ENCODE measurements at places on chromosomes 11 and 22.

- no peak for DNase-seq
These were observed 74.6 kb downstream of the RAB30 start for GRCh38 chr11:82996966-82997606.

GRCh38 chr11:45803971-45804760 is 783 bp upstream of the SLC35C1 start:
- peak; percentile 49 for DNase-seq

GRCh38 chr22:47128622-47129215 is 366.3 kb downstream of the TBC1D22A start:
- DNase-seq, result no peak

GRCh38 chr11:104694259-104695064 is 203.8 kb downstream of the CASP12 start:
- DNase-seq, result peak; percentile 82

DNA sequence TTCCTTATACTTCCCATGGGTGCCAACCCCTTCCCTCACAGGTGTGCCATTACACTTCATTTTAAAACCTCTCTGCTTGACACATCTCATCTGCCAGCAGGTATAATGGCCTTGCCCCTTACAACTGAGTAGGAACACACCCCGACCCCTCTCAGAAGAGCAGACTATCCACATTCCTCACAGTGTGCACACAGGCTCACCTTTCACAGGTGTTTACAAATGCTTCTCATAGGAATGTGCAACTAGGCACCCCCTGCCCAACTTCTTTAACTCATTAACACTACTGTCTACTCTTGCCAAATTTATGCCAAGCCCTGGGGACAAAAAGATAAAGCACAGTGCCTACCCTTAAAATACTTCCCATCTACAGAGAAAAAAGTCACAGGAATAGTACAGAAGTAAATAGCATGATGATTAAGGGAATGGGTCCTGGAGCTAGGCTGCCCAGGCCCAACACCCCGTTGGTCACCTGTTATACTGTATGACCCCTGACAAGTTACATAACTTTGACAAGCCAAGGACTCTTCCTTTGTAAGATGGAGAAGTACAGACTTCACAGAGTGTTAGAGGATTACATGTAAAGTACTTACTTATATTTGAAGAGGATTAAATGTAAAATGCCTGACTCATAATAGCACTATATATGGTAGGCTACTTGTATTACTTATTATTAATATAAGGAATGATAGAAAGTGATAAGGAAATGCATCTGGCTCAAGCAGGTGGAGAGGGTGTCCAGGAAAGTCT is 15.2 kb downstream of the TRIM3 start:
- no peak for DNase-seq

- DNase-seq, result no peak
These were observed 706 bp upstream of the SCYL1 start for GRCh38 chr11:65524014-65524740.

GRCh38 chr22:43127166-43127908 is 15.9 kb downstream of the MCAT start:
- DNase-seq, result no peak

GRCh38 chr11:97123237-97123636 is 733.4 kb downstream of the JRKL start:
- DNase-seq, result no peak

- DNase-seq, result peak; percentile 80
These were observed 143.3 kb upstream of the MTNR1B start for GRCh38 chr11:92826136-92826535.

GRCh38 chr11:129910360-129910759 is 15.0 kb upstream of the NFRKB start:
- no peak for DNase-seq

DNA sequence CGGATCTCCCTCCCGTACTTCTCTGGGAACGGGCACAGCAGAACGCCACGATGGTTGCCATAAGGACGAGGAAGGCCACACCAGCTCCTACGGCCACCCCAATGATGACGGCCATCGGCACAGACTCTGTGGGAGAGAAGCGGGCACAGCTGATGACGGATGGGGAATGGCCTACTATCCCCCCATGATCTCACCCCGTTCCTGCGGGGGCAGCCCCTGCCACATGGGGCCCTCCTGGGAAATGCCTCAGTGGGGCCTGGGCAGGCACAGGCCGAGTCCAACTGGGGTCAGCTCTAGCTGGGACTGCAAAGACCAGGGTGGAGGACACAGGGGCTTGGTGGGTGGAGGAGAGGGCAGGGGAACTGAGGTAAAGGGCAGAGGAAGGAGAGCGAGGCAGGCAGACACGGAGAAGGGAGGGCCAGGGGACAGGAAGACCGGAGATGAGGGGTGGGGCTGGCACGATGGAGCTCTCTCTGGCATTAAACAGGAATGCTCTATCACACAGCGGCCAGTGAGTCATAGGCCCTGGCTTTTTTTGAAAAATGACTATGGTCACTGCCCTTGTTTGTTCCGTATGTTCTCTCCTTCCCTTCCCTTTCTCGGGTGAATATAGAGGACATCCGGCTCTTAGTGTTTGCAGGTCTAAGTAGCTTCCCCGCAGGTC is 76.0 kb downstream of the ST3GAL4 start:
- peak; percentile 62 for DNase-seq

GRCh38 chr11:76587820-76588454 is 82.6 kb downstream of the LRRC32 start:
- DNase-seq, result no peak

- DNase-seq, result peak; percentile 59
These were observed 1.5 kb upstream of the KLHDC7B start for GRCh38 chr22:50544078-50544745.
